Stimulated activated CD8-positive, alpha-beta memory T cell treated with anti-CD3 and anti-CD28 coated beads, Interleukin-7, amount 100 ng/mL, for 1 hour (primary cell): ENCODE measurements at places on chromosomes 3 and 15.

GRCh38 chr3:45597171-45597570 lies 2.6 kb downstream of the LIMD1 start:
- no peak for DNase-seq

DNA sequence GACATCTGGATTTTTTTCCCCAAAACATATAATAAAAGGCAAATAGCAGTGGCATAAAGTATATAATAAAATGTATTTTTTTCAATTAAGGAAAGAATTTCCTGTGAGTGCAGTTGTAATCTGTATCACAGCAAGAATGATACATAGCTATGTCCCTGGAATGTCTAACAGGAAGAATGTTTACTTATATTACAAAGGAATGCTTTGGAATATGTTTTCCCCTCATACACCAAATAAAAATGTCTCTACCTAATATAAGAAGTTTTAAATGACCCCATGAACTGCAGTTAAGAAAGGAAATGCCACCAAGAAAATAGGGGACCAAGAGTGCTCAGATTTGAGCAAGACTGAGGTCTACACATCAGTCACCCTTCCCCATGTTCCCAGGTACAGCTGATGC lies 38.0 kb upstream of the ATP11B start:
- no peak for DNase-seq

GRCh38 chr3:159922193-159922840 lies 66.3 kb upstream of the IL12A start:
- no peak for DNase-seq

DNA sequence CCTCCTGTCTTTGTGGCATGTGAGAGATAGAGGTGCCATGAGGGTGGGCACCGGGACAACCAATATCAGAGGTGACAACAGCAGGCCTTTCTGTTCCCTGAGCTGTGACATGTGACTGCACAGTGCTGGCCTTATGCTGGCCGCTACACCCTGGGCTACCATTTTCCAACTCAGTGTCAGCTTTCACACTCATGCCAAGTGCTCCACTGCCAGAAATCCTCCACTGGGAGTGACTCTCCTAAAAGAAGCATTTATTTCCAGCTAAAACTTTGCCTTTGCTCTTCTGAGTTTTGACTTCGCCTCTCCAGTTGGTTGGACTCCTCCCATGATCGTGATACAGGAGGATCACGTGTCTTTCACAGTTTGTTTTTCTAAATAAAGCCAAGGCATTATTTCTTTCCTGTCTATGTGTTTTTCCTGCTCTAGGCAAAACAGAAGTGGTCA lies 31.4 kb downstream of the CA12 start:
- DNase-seq, result no peak

DNA sequence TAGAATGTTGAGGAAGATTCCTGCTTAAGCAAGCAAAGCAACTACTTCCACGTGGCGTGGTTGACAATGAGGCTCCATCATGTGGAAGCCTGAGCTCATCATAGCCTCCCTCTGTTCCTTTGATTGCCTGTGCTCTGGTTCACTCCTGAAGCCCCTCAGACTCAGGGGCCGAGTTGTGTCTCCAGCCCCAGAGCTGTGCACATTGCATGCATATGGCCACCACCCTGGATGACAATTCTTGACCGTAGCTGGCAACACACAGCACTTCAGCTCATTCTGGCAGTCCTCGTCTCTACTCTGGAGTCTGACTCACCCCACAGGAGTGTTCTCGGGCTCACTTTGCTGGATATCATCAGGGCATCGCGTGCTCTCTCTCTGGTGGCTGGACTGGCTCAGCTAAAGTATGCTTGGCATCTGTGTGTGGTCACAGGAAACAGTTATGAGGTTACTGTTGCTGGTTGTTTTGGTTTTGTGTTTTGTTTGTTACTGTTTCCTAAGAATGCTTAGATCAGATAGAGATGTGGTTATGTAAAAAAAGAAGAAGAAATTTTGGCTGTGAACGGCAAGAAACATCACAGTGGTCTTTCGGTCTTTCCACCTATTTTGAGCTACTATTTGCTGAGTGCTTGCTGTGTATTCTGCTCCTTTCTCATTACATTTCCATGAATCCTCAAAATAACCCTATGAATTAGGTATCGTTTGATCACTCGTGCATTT lies 41.6 kb upstream of the MRPS22 start:
- no peak for DNase-seq

DNA sequence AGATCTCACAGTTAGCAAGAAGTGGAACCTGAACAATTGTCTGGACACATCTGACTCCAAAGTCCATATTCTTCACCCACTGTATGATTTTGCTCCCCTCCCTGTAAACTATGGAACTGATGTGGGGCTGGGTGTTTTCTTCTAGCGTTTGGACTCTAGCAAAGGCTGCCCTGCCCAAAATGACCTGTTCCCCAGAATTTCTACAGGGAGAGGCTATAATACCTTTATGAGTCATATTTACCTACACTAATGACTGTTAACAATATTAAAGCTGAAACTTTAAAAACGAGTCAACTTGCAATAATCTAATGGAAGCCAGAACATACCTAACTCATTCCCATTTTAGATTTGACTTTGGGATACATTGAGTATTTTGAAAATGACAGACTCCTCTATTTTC lies 531.2 kb upstream of the CFAP20DC start:
- DNase-seq, result no peak

DNA sequence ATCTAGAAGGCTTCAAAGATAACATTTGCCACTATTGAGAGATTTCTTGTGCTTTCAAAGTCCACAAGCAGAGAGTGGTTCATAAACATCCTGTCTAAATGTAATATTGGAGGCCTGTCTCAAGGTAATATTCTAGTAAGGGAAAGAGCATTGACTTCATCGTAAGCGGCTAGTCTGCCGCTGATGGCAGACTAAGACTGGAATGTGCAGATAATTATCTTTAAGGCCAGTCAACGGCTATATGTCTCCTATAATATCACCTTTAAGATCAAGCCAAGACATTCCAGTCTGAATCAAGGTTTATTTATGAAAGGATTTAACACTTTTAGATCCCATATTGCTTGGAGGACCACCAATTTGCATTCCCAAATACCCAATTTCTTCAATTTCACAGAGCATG lies 424.2 kb upstream of the WNT5A start:
- no peak for DNase-seq

- no peak for DNase-seq
Measured at GRCh38 chr3:159922861-159923312, 65.7 kb upstream of the IL12A start.

DNA sequence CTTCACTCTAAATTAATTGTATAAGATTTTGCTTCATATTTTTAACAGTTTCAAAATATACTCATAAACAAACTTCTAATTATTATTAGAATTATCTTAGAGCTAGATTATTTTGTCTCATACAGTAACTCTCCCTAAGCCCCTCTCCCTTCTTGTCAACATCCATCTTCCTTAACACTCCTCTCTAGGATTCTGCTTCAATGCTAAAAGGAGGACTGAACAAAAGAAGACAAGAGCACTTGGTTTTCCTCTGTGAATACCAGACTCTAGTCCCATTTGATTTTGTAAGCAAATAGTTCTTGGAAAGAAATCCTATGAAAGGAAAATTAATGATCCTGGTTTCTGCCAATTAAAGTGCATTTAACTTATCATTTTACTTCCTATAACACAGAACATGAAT lies 91.8 kb downstream of the KCNMB2 start:
- no peak for DNase-seq

- DNase-seq, result no peak
Measured at GRCh38 chr15:83210619-83211018, 3.0 kb upstream of the HDGFL3 start.

- DNase-seq, result no peak
Measured at GRCh38 chr3:133277813-133278212, 122.0 kb upstream of the BFSP2 start.

GRCh38 chr15:56963710-56964109 lies 45.3 kb downstream of the TCF12 start:
- no peak for DNase-seq

DNA sequence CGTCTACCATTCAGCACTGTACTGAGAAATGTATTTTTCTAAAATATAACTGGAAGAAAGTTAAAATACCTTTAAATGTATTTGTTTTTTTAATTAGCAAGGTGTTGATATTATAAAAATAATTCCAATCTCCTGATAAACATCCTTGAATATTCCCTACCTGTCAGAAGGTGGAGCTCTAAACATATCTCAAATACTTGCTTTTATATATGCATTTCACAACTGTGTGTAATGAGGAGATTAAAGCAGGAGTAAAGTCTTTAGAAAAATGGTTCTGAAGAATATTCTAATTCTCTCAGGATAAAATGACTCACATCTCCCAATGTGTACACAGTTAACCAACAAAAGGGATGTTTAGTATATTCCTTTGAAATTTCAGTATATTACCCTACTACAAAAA lies 422.7 kb downstream of the PLCL2 start:
- no peak for DNase-seq

DNA sequence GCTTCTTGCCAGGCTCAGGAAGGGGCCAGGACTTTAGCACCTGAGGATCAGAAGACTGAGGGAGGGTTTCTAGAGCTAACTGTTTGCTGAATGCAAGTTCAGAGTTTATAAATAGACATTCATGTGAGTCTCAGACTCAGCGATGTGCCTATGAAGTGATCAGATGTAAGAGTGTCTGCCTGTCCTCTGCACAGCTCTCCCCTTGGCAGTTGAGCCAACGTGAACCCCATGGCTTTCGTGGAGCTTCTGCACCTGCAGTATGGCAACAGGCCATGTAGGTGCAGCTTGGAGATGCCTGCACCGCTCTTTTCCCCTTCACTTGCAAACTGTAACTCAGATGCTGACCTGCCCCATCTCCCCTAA lies 141.9 kb downstream of the CHDH start:
- no peak for DNase-seq

- no peak for DNase-seq
Measured at GRCh38 chr3:14866627-14867026, 47.9 kb downstream of the FGD5 start.
